IMR-90 (cell line): ENCODE measurements at places on chromosomes 7 and 10. TPM values are rescaled to one million over a fixed set of nuclear protein-coding genes. Genes with fewer than 3 reads are reported as not detected.

- no peak for DNase-seq
These were observed 654.1 kb upstream of the ZWINT start for GRCh38 chr10:57015187-57015586.

DNA sequence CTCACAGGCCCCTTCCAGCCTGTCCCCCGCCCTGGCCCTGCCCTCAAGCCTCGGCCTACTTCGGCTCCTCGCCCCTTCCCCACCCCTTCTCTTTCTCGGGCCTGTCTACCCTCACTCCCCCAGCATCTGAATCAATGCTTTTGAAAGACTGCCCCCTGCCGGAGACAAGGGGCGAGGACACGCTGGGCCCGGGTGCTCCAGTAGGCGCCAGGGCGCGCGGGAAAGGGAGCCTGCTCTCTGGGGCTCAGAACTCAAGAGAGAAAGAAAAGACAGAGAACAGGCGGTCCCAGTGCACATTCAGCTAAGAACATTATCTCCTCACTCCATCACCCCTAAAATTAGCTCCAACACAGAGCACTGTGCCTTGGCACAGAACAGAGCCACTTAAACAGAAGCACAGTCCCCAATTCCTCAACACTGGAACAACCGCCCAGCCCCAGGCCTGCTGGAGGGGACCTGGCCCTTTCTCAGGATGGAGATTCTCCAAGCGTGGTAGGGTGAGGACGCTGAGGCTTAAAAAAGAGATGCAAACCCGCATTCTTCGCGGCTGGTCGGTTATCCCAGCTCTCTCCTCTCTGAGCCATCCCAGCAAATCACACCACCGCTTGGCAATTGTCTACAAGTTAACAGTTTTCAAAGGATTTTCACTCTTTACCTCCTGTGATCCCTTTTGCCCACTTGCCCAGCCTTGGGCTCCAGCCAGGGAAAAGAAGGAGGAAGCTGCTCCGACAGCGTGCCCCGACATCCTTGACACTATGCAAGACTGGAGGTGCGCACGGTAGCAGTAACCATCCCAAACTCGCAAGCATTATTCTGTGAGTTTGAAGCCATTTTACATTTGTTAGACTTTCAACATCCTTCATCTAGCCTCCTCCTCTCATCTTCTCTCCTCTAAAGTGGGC is 2.1 kb downstream of the GIGYF1 start:
- peak; percentile 61 for DNase-seq

TWIST1 gene
- 5.4 and 18.6 TPM in 2 replicates for total RNA-seq

DNA sequence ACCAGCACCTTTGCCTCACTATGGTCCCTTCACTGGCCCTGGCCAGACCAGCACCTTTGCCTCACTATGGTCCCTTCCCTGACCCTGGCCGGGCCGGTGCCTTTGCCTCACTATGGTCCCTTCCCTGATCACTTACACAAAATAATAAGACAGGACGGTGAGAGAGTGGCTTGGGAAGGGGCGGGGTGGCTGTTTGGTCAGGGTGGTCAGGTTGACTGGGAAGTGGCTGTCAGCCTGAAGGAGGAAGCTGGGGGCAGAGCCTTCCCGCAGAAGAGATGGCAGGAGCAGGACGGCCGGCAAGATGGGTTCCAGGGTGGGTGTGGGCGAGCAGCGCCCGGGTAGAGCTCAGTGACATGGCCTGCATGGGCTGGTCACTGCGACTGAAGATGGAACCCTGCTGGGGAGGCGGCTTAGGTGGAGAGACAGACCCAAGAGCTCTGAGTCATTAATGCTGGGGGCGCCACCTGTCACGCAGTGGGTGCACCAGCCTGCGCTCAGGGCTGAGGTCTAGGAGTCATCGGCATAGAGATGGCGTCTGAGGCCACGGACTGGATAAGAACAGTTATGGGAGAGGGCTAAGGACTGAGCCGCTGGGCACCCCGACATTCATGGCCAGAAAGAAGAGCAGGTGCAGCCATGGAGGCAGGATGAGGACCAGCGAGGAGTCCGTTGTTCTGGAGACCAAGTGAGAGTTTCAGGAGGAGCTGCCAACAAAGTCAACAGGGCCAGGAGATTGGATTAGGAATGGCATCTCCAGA is 91.8 kb downstream of the CHST15 start:
- no peak for DNase-seq

MOGAT3 gene
- not detected in 2 replicates for total RNA-seq

MSS51 gene
- 1.1 TPM in 2 replicates for total RNA-seq

UPK3B gene
- not detected in 2 replicates for total RNA-seq

DNA sequence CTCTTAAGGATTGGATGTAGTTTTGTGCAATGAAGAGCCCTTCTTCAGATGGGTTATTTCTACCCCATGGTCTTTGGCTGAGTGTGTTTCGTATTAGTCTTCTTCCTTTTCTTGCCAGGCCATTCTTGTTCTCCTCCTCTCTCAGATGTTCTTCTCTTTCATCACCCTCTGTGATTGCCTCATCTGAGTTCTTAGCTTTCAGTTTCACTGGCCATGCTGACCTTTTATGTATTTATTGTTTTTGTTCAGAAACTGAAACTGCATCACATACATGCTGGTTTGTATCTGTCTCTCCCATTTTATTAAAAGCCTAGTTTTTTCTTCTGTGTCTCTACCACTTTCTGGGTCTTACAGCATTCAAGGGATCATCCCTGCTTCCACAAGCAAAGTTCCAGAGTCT is 21.7 kb upstream of the PCGF5 start:
- peak; percentile 85 for DNase-seq

- peak; percentile 99 for DNase-seq
These were observed 8.5 kb upstream of the METTL27 start for GRCh38 chr7:73850781-73851207.

CAV2 gene
- total RNA-seq, result 199 and 217 TPM in 2 replicates

DNA sequence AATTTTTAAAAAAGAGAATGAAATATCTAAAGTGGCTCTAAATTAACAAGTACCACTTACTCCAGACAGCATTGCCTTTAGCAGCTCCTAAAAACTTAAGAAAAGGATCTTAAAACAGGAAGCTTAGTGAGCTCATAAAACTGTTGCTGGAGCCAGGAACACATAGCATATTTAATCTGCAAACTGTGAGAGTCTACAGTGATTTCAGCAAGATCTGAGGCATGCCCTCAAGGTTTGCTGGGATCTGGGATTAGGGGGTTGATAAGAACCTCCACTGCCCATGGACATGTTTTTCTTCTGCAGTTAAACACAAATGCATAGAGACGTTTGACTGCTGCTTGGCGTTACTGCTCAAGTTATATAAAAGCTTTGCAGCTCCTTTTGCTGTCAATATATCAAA is 3.8 kb downstream of the GLI3 start:
- DNase-seq, result peak; percentile 38

- DNase-seq, result no peak
These were observed 343.9 kb downstream of the PLXNA4 start for GRCh38 chr7:132232406-132232805.

OR6B1 gene
- not detected in 2 replicates for total RNA-seq

GRCh38 chr10:71750986-71751385 is 22.3 kb downstream of the VSIR start:
- no peak for DNase-seq

SPRN gene
- 0.28 and 0.36 TPM in 2 replicates for total RNA-seq

MKI67 gene
- 36.4 and 39.2 TPM in 2 replicates for total RNA-seq

KLF14 gene
- total RNA-seq, result not detected in 2 replicates

- DNase-seq, result no peak
These were observed 70.4 kb downstream of the VTI1A start for GRCh38 chr10:112517451-112517862.

ANKRD16 gene
- total RNA-seq, result 3.3 and 5.7 TPM in 2 replicates

AMZ1 gene
- total RNA-seq, result 0.54 and 0.83 TPM in 2 replicates

EN2 gene
- not detected in 2 replicates for total RNA-seq

- DNase-seq, result peak; percentile 75
These were observed 38.0 kb upstream of the SPOCK2 start for GRCh38 chr10:72126184-72126871.

- DNase-seq, result no peak
These were observed 861.1 kb downstream of the TYW1 start for GRCh38 chr7:67857698-67858097.
